ENCODE measurements at places on chromosomes 5 and 9.

- DNase-seq = no peak
Measured at GRCh38 chr5:167816354-167816753, 475.1 kb upstream of the WWC1 start.

DNA sequence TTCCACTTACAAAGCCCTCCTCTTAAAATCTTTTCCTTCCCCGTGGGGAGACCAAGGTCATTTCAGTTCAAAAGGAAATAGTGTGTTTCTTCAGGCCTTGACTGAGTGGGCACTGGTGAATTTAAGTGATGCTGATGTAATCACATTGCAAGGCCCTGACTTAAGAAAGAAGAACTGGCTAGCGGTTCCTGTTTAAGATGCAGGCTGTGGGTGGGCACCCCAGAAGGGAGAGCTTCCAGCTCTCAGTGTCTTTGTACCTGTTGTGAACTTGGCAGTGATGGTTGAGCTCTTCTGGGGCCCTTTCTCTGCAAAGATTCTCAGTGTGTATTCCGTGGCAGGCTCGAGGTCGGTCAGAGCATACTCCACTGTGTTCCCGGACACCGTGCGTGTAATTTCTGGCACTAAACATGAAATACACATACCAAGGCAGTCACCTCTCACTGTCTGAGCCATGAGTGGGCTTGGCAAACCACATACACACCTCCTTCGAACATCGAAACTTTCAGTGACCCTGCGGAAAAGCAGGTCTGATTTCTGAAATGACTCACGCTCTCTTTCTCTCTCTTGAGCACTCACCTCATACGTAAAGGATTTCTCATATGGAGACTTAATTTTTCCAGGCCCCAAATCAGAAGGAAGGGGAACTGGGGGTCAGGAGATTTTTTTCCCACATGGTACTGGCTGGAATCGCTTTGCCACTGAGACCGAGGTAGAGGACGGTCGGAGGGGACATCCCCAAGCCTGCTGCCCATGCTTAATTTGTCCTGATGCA lies 81.9 kb downstream of the TNC start:
- DNase-seq = no peak

GRCh38 chr5:1523480-1523792 lies 324 bp downstream of the LPCAT1 start:
- DNase-seq = no peak

GRCh38 chr9:138048184-138048583 lies 170.6 kb downstream of the CACNA1B start:
- no peak for DNase-seq

DNA sequence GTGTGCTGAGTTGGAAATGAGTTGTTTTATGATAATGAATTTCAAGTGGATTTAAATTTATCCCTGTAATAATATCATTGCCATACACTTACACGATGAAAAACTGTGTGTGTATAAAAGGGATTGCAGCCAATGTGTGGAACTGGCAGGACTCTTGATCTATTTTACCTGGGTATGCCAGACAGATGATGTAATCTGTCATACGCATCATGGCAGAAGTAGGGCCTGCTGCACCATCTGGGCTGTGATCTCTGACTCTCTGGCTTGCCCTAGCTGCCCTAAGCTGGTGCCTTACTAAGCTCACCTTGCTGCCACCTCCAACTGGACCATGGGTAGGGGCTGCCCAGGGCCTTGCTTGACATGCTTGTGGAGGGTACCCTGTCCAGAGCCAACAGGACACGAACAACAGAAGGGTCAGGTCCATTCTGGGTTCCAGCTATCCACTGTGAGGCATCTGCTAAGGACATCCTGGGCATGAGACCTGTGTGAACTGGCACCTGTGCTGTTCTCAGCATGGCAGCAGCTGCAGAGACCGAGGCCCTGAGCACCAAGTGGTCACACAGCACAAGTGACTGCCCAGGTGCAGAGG lies 184.2 kb downstream of the FSTL4 start:
- DNase-seq = no peak

- no peak for DNase-seq
Measured at GRCh38 chr9:78029551-78030295, 1.9 kb downstream of the GNAQ start.

- peak; percentile 89 for DNase-seq
Measured at GRCh38 chr9:100598641-100599145, 20.8 kb downstream of the CAVIN4 start.

DNA sequence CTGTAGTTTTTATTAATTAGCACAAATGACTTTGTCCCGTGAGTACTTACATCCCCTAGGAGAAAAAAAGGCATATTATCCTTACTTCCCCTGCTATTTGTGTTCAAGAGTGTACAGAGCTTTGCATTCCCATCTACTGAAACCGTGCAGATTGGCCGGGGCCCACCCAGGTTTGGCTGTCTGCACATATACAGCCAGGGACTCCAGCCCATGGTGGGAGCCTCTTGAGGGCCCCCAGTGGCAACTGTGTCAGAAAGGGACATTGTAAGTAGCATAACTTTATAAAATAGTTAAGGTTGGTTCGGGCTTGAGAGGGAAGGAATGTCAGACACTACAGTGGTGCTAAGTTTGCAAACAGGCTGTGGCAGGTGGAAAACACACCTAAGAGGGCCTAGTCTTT lies 24.7 kb downstream of the PHF2 start:
- DNase-seq = no peak

DNA sequence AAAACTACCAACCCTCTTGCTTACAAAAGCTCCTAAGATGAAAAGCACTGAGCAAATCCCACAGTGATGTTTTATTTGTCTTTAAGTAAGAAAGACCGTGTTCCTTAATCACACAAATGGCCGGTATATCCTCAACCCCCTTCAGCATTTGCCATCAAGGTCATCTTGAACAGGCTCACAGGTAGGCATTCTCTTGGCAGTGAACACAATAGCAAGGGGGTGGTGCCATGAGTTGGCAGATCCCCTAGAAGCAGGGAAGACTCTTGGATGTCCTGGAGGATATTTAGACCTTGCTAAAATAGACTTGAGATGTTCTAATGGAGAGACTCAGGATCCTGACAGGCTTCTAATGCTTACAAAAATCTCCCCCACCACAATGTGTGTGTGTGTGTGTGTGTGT lies 323.0 kb downstream of the SPOCK1 start:
- DNase-seq = no peak

DNA sequence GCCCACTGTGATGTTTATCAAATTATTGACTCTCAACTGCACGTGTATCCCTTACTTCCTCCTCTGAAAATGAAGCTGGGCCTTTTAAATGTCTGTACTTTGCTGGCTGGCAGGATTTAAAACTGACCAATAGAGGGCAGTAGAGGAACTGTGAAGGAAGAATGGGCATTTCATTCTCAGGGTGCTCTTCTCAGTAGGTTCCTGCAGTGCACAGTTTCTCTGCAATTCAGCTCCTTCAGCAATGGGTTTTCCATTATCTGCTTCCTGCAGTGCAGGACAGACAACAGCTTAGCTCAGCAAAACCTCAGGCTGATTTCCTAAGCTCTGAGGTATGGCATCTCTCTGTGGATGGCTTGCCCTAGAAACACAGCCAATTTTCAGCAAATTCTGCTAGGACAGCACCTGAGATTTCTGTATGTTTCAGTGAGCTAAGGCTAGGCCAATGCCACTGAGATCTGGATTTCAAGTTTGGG lies 298.4 kb upstream of the PRDM9 start:
- no peak for DNase-seq

DNA sequence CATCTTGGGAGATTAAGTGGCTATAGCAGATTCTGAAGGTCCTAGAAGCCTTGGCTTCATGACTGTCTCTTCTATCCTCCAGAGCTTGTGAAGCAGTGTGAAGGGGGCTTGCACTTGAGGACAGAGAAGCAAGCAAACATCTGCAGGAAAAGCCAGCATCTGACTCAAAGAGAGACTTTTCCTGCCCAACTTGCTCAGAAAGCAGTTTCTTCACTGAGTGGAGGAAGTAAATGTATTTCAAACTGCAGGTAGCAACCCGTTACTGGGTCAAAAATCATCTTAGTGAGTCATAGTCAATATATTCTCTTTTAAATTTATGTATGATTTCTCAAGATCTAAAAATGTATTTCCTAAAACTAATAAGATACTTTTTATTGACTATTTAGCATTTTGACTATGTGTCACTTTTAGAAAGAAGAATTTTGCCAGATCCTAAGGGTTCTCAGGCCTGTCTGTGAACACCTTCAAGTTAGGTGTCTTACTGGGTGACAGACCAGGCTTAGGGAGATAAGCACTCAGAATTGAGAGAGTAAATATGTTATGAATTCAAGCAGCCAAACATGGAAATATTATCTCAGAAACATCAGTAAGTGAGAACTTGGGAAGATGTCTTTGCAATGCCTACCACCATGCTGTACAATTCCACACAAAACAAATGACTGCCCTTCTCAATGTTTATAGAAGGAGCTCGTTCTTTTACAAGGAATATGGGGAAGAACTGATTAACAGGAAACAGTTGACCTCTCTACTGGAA lies 72.6 kb upstream of the DMAC1 start:
- no peak for DNase-seq

DNA sequence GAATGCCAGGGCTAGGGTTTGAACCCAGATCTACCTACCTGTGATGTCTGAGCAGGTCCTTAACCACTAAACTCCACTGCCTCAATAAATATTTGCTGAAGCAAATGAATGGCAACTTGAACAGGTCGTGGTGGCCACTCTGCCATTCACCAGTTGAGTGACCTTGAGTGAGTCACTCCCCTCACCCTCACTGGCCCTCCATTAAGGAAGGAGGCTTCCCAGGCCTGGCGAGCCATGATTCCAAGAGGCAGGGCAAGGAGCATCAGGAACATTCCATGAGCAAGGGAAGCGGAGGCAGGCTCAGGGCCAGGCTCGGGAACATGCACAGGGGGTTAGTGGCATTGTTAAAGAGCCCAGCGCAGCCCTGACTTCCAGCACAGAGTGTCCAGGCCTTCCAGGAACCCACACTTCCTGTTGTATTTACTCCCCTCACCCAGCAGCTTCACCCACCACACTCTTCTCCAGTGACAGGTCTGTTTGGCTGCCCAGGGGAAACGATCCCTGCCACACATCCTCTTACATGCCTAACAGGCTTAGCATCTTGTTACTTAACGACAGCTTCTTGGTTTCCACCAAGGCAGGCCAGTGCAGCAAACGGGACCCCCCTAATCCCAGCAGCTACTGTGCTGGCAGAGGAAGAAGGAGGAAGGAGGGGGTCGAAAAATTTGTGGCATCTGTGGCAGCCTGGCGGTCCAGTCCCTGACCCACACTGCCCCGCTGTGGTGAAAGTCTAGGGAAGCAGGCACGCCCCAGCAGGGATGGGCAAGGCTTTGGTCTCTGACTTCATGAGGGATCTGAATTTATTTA lies 43.7 kb upstream of the TTC1 start:
- peak; percentile 73 for DNase-seq

DNA sequence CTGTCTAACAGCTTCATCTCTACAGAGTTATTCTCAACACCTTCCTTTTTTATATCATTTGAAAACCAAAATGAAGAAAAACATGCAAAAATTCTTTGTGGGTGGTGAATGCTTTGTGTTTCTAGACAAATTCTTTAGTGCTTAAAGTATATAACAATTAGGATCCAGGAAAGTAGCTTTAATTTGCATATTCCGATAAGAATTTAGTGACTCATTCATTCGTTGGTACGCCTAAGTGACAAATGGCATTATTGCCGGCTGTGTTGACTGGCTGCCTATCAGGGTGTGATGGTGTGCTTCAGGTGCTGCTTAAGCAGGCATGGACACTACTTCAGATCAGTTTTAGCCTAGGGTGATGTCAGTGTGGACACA lies 35.2 kb downstream of the LMNB1 start:
- DNase-seq = no peak

DNA sequence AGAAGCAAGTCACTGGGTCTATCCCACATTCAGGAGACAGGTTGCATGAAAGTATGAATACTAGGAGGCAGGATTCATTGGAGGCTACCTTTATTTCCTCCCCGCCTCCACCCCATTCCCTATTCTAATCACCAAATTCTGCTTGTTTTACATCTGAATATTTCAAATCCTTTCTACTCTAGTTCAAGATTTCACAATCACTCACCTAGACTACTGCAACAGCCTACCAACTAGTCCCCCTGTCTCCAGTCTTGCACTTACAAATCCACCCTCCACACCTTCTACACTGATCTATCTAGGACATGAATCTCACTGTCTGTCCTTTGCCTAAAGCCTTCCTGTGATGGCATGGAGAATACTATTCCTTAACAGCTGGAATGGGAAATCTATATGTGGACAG lies 6.4 kb upstream of the KIF27 start:
- DNase-seq = no peak

GRCh38 chr5:177325868-177326381 lies 14.2 kb upstream of the MXD3 start:
- no peak for DNase-seq

DNA sequence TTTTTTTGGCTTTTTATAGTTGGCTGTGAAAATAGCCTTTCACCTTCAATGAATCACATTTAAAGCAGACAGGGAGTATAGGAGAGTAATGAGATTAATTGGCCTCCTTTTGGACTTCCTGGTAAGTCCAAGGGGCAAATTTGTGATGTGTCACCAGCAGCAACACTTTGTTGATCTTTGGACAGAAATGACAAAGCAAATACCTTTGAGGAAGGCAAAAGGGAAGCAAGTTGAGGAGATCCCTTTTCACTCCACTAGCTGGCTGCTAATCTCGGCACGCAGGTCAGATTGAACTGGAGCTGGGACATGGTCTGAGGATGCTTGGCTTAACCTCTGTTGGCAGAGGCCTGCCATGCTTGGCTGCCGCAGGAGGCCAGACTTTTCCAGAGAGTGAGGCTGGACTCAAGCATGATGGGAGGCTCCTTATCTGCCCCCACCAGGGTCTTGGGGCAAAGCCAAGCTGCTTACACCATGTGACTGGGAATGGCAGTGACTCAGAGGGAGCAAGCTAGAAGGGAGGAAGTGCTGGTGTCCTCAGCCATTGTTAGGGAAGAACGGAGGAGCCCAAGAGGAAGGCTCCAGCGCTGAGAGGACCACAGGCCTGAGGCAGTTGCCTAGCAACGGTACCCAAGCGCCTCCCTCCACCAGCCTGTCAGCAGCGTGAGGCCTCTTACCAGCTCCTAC lies 174.5 kb upstream of the MAP1B start:
- peak; percentile 77 for DNase-seq

GRCh38 chr9:84862810-84863287 lies 193.3 kb downstream of the NTRK2 start:
- peak; percentile 40 for DNase-seq

DNA sequence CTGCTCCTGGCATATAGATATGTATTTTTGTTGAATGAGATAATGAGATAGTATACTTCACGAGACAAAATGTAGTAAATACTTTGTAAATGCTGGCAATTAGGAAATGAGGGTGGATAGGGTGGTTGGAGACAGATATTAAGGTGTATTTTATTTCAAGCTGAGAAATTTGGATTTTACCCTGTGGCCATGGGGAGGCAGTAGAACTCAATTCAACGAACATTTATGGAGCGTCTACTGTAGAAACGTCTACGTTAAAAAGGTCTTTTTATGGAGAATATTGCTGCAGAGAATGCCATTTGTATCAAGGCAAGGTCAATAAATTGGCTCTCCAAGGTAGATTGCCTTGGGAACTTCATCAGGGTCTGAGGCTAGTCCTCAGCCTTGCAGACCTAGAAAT lies 21.5 kb upstream of the RALGPS1 start:
- DNase-seq = no peak

All from left cardiac atrium (tissue), 4 donors.